ENCODE measurements at places on chromosomes 3 and 15.
A peak's percentile ranks its signal among the peaks of the same experiment; 100 is the strongest.

GRCh38 chr3:153291059-153291685, 129.1 kb downstream of the RAP2B start:
- no peak for DNase-seq

DNA sequence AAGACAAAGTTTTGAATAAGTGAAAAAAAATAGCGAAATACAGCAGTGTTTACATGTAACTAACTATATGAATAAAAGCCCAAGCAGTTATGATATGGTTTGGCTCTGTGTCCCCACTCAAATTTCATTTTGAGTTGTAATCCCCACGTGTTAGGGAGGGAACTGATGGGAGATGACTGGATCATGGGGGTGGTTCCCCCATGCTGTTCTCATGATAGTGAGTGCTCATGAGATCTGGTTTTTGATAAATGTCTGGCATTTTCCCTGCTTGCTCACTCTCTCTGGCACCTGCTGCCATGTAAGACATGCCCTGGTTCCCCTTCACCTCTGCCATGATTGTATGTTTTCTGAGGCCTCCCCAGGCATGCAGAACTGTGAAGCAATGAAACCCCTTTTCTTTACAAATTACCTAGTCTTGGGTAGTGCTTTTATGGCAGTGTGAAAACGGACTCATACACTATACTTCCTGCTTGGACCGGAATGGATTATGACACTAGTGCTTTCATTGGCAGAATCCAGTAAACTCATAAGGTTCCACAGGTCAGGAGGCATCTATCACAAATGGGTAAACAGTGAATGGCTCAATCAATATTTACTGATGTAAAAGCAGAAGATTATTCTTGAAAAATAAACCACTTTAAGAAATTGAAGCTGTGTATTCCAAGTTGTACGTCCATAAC, 192.1 kb downstream of the CBLB start:
- peak; percentile 77 for DNase-seq

- DNase-seq = no peak
Observed at GRCh38 chr3:22969276-22969675, 233.9 kb upstream of the UBE2E2 start.

DNA sequence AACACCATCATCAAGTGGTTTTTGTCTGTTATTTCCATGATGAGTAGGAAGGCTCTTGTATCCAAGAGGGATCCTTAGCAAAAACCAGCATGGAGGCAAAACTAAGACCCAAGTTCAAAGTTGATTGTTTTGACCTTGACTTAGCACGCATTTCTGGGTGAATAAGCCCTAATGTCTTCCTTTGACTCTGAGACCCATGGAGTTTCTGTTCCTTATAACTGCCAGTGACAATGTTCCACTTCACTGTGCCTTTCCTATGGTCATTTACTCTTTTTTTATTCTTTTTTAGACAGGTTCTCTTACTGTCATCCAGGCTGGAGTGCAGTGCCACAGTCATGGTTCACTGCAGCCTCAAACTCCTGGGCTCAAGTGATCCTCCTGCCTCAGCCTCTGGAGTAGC, 118.2 kb upstream of the MRPL3 start:
- DNase-seq = no peak

GRCh38 chr3:44058022-44058867, 183.4 kb upstream of the TOPAZ1 start:
- peak; percentile 39 for DNase-seq

DNA sequence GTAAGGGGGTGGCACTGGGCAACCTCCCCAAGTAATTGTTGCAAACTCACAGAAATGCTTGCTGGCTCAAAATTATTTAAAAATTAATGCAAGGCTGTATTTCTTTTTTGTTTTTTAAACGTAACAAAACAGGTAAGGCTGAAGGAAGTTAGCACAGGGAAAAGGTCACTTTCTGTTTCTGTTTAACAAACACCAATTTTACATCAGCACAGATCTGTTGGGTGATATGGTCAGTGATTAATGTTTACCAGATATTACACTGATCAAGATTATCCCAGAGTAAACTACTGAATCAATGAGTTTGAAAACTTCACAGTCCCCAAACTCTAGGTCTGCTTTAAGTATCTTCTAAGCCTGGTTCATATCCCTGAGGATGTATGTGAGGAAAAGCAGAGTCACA, 558.0 kb downstream of the FOXP1 start:
- DNase-seq = no peak

Data from activated CD4-positive, alpha-beta memory T cell treated with anti-CD3 and anti-CD28 coated beads for 36 hours (primary cell).